ENCODE measurements at places on chromosomes 12 and 14.

GRCh38 chr14:104881369-104881979, 16.4 kb downstream of the CEP170B start:
- DNase-seq = peak; percentile 78

DNA sequence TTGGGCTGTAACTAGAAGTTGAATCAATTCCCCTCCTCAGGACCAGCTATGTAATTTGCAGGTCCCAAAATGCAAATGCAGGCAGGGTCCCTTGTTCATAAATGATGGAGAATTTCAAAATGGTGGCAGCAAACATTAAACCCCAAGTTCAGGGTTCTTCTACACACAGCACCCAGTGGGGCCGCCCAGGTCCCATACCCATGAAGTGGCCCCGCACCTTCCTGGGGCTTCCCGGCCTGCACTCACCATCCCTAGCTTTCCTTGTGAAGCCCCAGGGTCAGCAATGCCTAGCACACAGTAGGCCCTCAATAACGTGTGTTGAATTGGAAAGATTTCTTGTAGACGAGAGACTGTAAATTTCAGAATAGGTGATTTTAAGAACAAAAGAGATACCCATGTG, 76.0 kb downstream of the NTF3 start:
- DNase-seq = no peak

GRCh38 chr14:93891756-93892504, 35.2 kb upstream of the FAM181A start:
- no peak for DNase-seq

- DNase-seq = no peak
These were observed 1168.4 kb downstream of the TMEM121 start for GRCh38 chr14:106694638-106695393.

- DNase-seq = no peak
These were observed 267.7 kb downstream of the AACS start for GRCh38 chr12:125332900-125333299.

GRCh38 chr12:92740411-92740810, 37.6 kb downstream of the PLEKHG7 start:
- no peak for DNase-seq

DNA sequence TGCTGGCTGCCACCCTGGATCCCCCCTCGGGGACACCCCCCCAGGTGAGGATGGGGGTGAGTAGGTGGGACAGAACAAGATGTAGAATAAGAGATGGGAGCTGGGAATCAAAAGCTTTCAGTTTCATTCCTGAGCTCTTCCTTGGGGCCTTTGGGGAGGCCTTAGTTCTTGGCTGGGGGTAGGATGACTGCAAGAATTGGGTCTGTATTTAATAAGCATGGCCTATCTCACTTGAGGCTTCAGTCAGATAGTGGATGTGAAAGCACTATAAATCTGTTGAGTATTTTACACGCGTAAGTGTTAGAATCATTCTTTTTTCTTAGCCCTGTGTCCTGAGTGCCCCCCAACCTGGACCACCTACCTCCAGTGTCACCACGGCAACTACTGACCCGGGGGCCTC, 4.6 kb downstream of the MBD6 start:
- DNase-seq = no peak

DNA sequence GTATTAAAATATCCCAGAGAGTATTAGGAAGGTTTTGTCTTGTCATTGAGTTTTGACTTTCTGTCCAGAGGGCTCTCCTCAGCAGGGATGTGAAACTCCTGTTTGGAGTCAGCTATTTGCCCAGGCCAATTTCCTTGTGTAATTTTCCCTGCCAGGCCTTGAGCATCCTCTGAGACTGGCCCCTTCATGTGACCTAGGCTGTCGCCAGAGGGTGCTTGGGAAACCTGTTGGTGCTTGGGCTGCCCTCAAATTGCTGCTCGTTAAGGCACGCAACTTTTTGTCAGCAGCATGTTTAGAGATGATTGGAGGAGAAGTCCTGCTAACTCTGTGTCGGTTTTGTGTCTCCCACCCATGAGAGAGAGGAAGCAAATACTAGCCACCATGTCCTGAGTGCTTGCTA, 39.1 kb downstream of the IQSEC3 start:
- DNase-seq = no peak

- no peak for DNase-seq
These were observed 33.5 kb downstream of the PYGL start for GRCh38 chr14:50910495-50911420.

- no peak for DNase-seq
These were observed 24.4 kb upstream of the SERPINA4 start for GRCh38 chr14:94536836-94537235.

- peak; percentile 67 for DNase-seq
These were observed 108.5 kb upstream of the ESRRB start for GRCh38 chr14:76267322-76268046.

DNA sequence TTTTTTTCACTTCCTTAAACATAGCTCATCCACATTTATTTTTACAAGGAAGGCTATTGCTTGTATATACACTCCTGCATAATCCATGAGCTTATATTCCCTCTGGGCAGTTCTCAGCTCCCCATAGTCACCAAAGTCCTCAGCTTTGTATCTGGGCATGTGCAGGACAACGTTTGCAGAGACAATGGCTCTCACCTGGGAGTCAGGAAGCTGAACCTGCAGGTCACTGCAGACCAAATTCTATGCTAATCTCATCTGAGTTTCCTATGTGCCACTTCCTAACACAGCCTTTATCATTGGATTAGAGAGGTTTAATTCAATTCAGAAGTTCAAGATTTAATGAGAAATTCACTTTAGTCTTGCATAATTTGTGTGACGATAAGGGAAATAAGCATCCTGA, 131.5 kb downstream of the KCNK10 start:
- DNase-seq = no peak

DNA sequence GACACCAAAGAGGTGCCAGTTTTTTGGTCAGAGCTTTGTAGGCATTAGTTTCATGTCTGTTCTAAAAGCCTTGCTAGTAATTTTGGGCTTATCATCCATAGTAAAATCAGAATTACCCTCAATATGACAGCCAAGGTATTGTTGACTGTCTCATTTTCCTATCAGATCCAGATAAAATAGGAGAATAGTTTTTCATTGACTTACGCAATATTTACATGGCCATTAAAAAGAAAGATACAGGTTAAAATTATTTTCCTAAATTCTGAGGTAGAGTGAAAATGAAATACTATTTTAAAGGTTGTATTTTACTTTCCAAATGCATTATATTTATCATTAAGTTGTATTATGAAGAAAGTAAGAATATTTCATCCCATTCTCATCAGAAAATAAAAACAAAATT, 203.7 kb downstream of the LRFN5 start:
- DNase-seq = no peak

DNA sequence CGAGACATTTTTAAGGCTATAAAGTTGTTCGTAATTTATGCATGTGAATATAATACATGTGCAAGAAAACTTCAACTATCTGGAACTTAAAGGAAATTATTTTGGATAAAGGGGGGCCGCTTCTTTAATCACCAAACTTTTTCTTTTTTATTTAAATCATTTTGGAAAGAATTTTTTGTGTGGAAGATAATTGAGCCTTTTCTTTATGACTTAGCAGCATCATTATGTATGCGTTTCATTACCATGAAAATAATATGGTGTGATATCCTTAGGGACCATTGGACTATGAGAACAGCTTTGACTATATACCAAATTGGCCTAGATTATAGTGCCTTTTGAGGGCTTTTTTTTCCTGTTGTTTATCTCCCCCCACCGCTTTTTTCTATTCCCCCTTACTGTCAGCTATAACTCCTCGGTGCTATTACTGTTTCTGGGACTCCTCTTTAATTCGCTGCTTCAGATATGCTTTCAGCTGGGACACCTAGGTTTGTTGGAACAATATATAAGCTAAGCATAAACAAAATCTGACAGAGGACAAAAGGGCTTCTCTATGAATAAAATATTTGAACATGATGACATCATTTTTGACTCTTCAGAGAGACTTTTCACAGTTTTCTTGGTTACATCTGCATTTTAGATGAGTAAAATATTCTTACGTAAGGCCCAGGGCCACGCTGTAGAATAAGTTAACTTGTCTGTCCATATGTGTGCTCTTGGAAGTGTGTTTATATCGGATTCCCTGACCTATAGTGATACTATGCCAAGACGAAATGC, 392.7 kb downstream of the NPAS3 start:
- DNase-seq = no peak

DNA sequence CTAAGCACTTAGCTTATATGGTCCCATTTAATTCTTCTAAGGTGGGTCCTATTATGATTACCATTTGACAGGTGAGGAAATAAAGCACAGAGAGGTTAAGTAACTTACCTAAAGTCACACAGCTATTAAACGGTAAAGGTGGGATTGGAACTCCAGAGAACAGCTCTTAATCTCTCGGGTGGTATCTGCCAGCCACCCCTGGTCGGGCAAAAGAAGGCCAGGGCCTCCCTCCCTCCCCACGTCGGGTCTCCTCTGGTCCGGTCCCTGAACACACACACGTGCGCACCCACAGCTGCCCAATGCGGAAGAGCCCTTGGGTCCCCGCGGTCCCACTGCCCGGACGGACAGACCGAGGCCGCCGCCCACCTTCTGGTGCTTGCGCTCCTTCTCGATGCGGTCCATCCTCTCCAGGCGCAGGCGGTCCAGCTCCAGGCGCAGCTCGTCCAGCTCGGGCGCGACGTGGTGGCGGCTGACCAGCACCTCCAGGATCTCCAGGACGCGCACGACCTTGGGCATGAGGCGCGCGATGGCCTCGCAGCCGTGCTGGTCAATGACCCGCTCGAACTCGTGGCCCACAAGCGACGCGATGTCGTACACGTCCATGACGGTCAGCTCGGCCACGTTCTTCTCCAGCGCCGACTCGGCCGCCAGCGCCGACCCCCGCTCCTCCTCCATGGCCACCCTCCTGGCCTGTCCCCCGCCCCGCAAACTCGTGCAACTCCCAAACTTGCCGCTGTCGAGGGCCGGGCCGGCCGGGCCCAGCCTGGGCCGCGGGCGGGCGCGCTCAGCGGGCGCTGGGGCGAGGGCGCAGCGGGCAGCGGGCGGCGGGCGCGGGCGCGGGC, 490 bp downstream of the RILPL1 start:
- peak; percentile 74 for DNase-seq

DNA sequence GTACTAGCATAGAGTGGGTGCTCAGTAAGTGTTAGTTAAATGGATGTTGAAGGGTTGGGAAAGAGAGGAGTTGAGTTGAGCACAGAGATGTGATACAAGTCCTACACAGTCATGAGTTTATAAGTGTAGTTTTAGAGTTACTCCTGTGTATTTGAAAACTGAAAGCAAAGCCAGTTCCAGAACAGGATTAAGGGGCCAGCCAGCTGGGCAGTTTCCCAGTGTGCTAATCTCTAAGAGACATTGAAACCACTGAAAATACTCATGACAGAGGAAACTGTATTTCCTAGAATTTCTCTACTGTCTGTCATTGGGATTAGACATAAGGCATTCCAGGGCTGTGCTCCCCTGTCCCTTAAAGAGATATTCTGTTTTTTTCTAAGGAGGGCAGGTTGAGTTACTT, 101.0 kb downstream of the DERA start:
- DNase-seq = peak; percentile 90

DNA sequence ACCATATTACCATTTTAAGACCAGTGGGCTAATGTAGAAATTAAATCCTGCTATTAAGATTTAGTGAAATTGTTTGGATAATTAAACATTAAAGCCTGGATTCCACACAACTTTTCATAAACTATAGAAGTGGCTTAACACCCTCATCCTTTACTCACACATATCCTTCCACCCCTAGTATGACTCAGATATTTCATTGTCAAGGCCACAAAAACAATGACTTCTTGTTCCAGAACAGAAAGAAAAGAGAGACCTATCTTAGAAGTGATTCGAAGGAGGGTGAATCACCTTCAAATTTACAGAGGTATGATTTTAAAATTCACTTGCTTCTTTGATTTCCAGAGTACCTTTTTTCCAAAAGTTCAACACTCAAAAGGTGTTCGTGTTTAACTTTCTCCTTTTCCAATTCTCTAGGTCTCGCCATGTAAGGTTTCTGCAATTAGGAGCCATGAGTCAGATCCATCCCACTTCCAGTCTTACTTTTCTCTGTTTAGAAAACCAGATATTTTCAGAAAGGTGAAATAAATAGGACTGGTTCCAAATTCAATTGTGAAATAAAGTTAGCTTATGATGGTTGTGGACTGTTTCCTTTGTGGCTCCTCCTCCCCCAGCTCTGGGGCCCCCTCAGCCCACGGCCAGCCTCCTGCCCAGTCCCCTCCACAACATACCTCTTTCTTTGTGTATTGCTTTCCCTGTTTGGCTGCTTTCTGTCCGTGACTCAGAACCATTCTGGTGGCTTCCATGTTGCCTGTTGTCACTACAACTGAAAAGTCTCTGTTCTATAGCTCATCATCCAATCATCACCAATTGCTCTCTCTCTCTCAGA, 24.6 kb upstream of the MGP start:
- DNase-seq = no peak

GRCh38 chr12:62847709-62848108, 87.2 kb downstream of the PPM1H start:
- no peak for DNase-seq

GRCh38 chr12:20188930-20189653, 179.2 kb upstream of the PDE3A start:
- DNase-seq = no peak

GRCh38 chr12:131902332-131903241, 8.2 kb downstream of the ULK1 start:
- no peak for DNase-seq
